ENCODE measurements at places on chromosomes 5 and 9.

- no peak for DNase-seq
Observed at GRCh38 chr9:23243523-23243922, 582.5 kb downstream of the ELAVL2 start.

DNA sequence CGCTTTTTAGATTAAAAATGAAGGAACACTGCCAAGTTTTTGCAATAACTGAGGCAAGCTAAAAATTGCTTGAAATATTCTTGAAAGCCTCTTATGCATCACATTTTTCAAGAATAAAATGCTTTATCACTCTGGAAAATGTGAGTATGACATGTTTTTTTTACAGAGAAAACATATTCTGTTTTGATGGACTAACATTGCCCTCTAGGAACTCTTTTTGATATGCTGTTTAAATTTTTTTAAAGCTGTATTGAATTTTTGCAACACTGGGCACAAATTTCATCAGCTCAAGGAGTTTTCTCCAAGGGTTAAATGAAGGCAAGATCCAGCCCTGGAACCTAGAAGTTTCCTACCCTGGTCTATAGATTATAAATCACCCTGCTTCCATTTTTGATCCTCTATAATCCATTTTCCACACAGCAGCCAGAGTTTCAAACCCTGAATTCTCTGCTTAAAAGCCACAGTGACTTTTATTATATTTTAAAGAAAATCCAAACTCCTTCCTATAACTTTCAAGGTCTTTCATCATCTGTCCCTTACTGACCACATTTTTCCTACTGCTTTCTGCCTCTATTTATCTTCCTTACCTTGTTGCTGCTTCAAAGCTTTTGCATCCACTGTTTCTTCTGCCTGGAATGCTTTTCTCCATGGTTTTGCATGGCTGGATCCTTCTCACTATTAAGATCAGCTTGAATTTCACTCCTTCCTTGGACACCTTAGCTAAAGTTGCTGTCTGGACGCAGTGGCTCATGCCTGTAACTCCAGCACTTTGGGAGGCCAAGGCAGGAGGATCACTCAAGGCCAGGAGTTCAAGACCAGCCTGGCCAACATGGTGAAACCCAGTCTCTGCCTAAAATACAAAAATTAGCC is 60.9 kb downstream of the IL31RA start:
- peak; percentile 59 for DNase-seq

- no peak for DNase-seq
Observed at GRCh38 chr5:61734001-61734400, 401.9 kb downstream of the ZSWIM6 start.

DNA sequence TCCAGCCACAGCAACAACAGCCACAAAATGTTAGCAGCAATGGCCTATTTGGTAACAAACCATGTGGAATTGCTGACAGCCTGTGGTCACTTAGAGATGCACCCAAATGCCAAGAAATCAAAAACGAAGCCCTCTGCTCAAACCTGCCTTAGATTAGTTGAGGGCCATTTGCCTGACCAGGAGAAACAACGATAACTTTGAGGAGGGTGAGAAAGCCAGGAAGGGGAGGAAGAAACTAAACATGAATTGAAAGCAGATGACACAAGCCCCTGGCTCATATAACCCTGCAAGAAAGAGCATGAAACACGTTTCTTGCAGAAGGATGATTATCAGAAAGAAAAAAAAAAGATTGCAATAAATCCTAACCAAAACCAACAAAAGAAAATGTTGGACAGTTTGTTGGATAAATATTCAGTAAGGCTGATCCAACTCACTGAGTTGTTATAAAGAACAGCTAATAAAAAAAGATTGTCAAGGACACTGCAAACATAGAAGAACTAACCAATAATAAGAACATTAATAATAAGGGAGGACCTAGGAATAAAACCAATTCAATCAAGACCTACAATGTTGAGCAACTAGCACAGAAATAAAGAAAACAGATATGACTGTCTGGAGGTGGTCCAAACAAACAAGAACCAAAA is 140.5 kb upstream of the SLC30A5 start:
- DNase-seq: peak; percentile 84

DNA sequence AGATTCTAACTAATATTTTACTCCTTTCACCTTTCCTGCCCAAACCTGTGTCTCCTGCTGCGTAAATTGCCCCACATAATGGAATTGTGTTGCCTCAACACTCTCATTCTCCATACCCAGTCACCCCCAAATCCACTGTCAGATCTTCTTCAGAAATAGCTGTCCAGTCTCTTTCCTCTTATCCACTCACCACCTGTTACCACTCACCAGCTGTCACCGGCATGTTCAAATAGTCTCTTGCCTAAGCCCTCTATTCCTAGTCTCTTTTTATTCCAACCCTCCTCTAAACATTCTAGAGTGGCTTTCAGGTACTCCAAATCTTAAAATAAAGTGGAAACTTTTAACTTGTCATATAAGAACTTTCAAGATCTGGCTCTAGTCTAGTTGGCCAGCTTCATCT is 262.0 kb upstream of the FBXL7 start:
- no peak for DNase-seq

GRCh38 chr9:113446323-113446740 is 17.2 kb upstream of the RGS3 start:
- peak; percentile 54 for DNase-seq

- DNase-seq: no peak
Observed at GRCh38 chr5:141780240-141780951, 97.8 kb downstream of the PCDH1 start.

DNA sequence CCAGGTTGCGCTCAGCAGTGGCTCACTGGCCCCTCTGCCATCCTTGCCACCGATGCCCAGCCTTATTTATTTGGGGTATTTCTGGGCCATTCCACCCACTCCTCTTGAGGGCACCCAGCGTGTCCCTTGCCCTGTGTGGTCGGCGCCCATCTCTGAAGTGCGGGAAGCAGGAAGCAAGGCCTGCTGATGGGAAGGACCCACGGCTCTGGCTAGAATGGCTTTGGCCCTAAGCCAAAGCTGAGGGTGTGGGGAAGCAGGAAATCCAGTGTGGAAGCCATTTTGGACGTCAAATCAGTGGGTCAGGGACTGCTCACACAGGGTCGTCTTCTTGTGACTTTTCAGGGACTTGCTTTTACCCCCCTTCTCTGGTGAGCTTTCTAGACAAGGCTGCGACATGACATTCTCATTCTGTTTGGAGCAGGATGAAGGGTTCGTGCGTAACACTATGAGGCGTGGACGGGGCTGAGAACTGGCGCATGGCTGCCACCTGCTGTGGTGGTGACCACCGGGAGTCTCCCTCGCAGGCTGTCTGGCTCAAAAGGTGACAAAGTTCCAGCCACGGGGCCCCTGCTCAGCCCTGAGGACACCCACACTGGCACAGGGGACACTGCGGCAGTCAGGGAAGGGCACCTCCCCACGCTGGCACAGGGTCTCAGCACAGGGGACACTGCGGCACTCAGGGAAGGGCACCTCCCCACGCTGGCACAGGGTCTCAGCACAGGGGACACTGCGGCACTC is 50.7 kb upstream of the NKD2 start:
- DNase-seq: peak; percentile 32

GRCh38 chr9:105191508-105192121 is 52.8 kb upstream of the SLC44A1 start:
- peak; percentile 19 for DNase-seq

GRCh38 chr9:136711751-136712689 is at the start of gene DIPK1B:
TSS of gene DIPK1B (plus strand) at chr9:136712572. CDS start at chr9:136712666, 94 bp downstream.
- DNase-seq: no peak

GRCh38 chr9:93387791-93388190 is 63.7 kb upstream of the FAM120A start:
- DNase-seq: no peak

GRCh38 chr5:76085243-76085579 is 2.0 kb downstream of the SV2C start:
- DNase-seq: no peak

- peak; percentile 56 for DNase-seq
Observed at GRCh38 chr5:158875272-158875679, 224.4 kb downstream of the EBF1 start.

DNA sequence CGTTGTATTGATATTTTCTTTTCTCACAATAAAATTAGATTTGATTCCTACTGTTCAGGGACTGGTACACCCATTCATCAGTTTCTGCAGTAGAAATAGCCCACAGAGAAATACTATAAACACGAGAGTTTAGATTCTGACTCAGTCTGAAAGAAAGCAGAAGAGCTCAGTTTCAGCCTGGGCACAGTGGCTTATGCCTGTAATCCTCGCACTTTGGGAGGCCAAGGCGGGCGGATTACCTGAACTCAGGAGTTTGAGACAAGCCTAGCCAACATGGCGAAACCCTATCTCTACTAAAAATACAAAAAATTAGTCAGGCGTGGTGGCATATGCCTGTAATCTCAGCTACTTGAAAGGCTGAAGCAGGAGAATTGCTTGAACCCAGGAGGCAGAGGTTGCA is 8.6 kb downstream of the ITK start:
- no peak for DNase-seq

DNA sequence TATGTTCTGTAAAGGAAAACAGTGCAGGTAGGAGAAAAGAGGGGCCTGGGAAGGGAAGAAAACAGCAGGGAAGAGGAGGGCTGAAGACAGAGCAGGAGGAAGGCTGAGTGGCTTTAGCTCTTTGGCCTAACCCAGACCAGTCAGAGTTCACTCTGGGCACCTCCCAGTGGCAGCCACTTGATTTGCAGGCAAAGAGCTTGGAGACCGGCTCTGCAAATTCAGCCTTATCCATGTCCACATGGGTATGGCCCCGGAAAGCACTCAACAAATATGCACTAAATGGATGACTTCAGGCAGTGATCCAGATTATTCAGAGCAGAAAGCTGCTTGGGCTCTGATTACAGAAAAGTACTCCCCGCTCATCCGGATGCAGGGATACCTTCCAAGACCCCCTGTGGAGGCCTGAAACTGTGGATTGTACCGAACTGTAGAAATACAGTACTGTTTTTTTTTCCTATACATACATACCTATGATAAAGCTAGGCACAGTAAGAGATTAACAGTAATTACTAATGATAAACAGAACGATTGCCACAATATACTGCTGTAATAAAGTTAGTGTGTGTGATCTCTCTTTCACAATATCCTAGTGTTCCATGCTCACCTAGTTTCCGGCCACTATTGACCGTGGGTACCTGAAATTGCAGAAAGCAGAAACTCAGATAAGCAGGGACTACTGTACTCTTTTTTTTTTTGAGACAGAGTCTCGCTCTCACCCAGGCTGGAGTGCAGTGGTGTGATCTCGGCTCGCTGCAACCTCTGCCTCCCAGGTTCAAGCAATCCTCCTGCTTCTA is 4.6 kb upstream of the RNU6ATAC start:
- DNase-seq: no peak

GRCh38 chr9:91034976-91035824 is 233.6 kb downstream of the SYK start:
- no peak for DNase-seq

DNA sequence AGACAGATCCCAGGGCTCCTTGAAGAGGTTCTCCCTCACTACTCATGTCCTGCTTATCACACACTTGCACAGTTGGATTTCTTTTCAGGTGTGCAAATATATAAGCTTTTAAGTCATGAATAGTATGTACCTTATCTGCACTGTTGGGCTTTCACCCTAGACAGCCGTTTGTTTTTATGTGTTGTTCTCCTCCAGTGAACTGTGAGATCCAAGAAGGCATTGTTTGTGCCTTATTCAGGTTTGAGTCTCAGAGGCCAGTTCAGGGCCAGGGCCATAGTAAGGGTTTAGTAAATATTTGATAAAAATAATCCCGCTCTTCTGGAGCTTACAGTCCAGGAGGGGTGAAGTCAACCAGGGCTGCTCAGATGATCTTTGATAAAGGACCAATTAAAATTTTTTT is 480.0 kb downstream of the TMEM38B start:
- DNase-seq: no peak

GRCh38 chr9:124384210-124384609 is 31.0 kb downstream of the PSMB7 start:
- no peak for DNase-seq

GRCh38 chr5:126514131-126514557 is 80.9 kb downstream of the ALDH7A1 start:
- no peak for DNase-seq

GRCh38 chr5:88736494-88736893 is 146.5 kb downstream of the MEF2C start:
- no peak for DNase-seq

DNA sequence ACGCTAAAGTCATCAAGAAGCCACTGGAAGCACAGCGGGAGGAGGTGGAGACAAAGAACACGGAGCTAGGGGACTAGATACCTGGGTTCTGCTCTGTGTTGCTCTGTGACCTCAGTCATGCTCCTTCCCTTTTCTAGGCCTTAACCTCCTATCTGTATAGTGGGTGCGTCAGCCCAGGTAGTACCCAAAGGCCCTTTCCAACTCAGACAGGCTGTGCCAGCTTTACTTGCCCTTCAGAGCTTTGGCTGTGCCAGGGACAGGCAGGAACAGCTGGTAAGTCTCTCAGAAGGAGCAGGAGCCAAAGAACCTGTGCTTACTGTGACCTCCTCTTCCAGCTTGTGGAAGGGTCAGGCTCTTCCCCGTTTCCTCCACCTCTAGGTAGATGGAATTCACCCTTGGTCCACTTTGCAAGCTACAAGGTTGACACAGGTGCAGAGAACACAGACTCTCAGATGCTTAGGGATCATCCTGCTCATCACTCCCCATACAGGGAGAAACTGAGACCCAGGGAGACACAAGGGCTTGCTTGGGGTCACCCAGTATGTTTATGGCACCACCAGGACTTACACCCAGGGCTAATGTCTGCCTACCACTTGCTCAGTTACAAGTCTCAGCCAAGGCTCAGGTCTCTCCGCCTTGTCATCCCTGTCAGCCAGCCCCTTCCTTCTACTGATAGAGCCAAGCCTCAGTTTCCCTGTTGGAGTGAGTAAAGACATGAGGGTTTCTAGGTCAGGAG is 1.7 kb downstream of the CCDC69 start:
- DNase-seq: no peak

DNA sequence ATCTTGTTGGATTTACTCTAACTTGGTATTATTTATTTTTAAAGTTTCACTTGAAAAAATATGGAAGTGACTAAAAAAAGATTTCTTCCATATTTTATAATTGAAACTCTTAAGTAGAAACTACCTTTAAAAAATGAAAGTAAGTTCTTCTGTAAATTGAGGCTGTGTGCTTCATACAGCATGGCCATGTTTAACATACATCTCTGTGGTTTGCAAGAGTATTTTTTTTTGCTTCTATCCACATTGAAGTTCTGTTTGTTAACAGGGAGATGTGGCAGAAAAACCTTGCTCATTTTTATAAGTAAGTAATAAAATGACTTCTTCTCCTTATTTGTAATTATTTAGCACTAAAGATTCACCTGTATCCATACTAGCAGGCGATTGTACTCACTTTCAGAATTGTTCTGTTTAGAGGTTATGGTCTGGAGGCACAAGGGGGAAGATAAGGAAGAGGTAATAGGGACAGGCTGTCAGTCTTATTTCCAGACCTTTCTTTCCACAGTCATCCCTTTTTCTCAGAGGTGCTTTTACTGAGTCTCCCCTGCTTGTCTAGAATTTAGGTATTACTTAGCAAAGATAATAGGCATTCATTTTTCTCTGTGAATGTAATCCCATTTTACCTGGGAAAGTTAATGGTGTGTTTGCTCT is 16.0 kb downstream of the FYB1 start:
- no peak for DNase-seq

DNA sequence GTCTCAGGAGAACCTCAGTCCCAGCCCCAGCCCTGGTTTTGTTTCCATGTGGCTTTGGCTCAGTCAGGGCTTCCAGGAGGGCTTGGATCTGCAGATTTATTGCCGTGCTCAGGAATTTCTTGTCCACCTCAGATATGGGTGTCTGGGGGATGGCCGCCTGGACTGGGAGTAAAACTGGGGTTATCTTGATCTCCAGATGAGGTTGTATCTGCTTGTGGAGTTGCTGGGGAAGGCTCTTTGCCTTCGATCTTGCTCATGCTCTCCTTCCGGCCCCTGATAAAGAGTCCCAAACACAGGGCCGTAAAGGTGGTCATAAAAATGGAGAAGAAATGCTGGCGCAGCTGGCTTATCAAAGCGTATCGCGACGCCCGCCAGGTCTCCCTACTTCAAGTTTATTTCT is 17.8 kb upstream of the PITX1 start:
- DNase-seq: no peak

Data from AG10803 (cell line).